ENCODE measurements at places on chromosomes 12 and 14.
A peak's percentile ranks its signal among the peaks of the same experiment; 100 is the strongest.

GRCh38 chr12:2136901-2137300, 84.1 kb downstream of the CACNA1C start:
- DNase-seq: no peak

DNA sequence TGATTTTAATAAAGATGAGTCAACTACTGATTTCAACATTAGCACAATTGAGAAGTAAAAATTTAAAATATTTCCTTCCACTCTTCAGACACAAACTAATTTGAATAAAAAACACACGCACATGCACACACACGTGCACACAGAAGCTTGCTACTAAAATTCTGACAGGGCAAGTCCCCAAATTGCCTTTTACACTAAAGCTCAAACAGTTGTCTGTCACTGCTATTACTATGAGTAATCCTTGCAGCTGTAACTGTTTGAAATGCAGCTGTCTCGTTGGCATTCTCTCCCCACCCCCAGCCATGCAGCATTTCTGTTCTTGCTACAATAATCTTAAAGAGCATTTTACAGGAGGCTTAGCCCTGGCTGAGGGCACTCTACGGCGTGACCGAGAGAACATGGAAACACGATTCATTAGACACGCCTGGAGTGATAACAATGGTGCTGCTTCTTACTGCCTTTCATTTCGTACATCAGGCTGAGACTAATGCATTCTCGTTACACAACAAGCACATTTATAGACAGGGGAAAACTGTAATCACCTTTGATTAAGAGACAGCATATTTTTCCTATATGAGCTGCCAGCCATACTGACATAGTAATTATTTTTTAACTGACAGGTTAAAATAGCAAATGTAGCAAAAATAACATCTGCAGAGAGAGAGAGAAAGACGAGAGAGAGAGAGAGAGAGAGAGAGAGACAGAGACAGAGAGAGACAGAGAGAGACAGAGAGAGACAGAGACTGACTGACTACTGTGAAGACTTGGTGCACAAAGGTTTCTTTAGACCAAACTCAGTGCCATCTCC, 153.8 kb downstream of the MED13L start:
- DNase-seq: peak; percentile 77

DNA sequence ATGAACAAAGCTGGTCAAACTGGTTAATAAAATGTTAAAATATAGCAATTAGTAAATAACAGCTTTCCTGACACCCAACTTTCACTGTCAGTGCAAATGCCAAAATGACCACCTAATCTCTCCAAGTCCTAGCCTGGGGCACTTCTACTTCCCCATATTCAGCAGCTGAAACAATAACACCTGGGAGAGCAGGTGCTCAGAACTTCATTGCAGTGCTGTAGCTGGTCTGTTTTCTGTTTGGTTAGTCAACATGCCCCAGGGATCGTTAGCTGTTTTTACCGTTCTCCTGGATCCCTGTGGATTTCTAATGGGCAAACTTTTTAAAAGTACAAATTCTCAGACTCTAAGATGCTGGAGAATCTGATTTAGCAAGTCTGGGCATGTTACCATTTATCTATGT, 759.7 kb downstream of the GALC start:
- DNase-seq: no peak

DNA sequence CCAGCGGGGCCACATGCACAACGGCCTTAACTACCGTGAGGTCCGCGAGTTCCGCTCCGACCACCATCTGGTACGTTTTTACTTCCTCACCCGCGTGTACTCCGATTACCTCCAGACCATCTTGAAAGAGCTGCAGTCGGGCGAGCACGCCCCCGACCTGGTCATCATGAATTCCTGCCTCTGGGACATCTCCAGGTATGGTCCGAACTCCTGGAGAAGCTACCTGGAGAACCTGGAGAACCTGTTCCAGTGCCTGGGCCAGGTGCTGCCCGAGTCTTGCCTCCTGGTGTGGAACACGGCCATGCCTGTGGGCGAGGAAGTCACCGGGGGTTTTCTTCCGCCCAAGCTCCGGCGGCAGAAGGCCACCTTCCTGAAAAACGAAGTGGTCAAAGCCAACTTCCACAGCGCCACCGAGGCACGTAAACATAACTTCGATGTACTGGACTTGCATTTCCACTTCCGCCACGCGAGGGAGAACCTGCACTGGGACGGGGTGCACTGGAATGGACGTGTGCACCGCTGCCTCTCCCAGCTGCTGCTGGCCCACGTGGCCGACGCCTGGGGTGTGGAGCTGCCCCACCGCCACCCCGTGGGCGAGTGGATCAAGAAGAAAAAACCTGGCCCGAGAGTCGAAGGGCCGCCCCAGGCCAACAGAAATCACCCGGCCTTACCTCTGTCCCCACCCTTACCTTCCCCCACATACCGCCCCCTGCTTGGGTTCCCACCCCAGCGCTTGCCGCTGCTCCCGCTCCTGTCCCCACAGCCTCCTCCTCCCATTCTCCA, 155.7 kb upstream of the AMIGO2 start:
- no peak for DNase-seq

GRCh38 chr12:26406391-26406790, 211.0 kb downstream of the SSPN start:
- DNase-seq: no peak

DNA sequence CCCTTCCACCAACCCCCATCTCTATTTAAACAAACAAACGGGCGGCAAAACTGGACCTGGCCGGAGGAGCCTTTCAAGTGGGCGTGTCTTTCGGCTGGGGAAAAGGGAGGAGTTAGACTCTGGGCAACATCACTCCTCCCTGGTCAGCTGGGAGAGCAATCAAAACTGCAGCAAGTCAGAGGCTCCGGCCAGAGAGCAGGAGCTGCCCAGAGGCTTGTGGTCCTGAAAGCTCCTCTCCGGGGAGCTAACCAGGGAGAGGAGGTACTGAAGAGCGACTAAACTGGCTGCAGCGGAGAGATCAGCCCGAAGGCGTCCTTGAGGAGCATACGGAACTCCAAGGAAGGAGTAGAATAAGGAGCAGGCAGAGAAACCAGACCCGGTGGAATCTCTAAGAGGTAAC, at the start of gene NEUROD4:
NEUROD4 (plus strand) TSS at position 191 of the 400 bp plus-strand sequence. CDS start 6,466 bp downstream, outside the sequence.
- DNase-seq: peak; percentile 71

DNA sequence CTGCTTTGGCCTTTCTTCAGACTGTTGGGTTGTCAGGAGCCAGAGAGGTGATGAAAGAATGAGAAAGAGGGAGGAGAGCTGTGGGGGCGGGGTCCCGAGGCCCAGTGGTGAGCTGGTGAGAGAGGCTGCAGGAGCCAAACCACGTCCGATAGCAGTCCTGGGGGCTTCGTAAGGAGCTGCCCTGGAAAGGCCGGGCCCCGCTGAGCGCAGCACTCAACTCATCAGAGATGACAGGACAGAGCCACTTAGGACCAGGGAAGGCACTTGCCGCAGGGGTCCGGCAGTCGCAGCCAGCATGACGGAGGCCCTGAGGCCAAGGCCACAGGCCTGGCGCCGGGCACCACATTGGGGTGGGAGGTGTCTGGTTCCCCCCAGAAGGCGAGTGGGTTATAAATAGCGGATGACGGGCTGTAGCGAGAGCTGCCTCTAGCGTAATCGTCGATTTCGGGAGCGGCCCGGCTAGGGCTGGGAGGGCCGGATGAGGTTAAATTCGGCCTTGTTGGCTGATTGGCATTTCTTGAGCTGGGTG, 179.0 kb downstream of the TSPAN9 start:
- no peak for DNase-seq

- DNase-seq: no peak
Observed at GRCh38 chr14:101815994-101816393, 54.5 kb downstream of the PPP2R5C start.

DNA sequence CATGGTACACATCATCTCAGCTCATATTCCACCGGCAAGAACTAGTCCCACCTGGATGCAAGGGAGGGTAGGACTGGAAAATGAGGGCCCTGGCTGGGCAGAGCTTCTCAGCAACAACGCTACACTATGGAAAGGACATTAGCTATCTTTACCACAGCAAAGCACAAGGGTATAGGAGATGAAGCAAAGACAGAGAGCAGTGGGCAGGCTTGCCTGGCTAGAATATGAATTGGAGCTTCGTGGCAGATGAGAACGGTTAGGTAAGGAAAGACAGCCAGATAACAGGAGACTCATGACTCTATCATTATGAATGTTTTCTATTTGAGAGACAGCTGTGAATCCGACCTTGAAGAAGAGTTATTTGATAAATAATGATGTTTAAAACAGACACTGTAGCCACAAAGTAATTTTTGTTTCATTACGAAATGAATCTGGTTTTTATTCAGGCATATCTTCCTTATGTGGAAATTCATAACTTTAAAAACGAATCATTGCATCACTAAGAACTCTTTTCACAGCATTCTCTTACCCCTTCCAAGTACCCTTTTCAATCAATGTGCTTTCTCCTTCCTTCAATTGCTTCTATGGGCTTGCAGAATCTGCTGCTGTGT, 59.1 kb upstream of the PCED1B start:
- no peak for DNase-seq

- peak; percentile 87 for DNase-seq
Observed at GRCh38 chr12:69648476-69648875, 37.8 kb upstream of the LRRC10 start.

DNA sequence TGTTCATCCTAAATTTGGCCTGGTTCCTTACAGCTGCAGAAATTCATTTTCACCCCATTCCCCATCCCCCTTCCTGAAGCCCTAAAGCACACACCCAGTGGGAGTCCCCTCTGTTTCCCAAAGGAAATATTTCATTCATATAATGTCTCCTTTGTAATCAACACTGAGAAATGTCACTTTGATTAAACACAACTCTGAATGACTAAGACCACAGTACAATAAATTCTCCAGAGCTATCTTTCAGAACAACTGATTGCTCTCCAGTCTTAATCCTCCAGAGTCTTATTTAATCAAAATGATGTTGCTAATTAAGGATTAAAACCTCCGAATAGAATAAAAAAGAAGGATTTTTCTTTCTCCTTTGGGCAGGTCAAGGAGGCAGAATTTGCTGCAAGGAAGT, 6.4 kb downstream of the SLC15A5 start:
- DNase-seq: no peak

DNA sequence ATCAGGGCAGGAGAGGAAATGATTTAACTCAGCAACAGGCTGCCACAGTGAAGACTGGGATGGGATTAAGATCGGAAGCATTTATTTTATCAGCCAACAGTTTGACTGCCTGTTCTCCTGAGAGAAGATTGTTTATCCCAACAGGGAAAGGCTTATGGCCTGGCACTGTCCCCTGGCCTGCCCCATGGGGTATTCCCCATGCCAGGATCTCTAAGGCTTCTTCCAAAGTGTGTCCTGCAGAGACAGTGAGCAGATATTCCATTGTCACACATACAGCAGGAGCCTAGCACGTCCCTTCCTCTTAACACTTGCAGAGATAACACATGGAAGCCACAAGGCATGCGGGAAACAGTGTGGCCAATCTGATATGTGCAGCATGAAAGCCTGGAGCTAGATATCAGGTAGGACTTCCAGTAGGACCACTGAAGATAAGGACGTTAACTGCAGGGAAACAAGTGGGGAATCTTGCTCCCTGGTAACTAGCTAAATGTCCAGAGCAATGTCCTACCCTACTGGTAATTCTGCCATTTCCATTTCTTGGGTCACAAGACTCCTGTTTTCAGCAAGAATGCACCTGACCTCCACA, 48.2 kb downstream of the IQSEC3 start:
- no peak for DNase-seq

- peak; percentile 12 for DNase-seq
Observed at GRCh38 chr12:50960130-50960529, 7.8 kb downstream of the HIGD1C start.

GRCh38 chr14:63362389-63362819, 43.7 kb upstream of the GPHB5 start:
- no peak for DNase-seq

- no peak for DNase-seq
Observed at GRCh38 chr14:33805593-33805992, 145.3 kb downstream of the EGLN3 start.

- DNase-seq: no peak
Observed at GRCh38 chr12:89690925-89691324, 17.7 kb downstream of the ATP2B1 start.

DNA sequence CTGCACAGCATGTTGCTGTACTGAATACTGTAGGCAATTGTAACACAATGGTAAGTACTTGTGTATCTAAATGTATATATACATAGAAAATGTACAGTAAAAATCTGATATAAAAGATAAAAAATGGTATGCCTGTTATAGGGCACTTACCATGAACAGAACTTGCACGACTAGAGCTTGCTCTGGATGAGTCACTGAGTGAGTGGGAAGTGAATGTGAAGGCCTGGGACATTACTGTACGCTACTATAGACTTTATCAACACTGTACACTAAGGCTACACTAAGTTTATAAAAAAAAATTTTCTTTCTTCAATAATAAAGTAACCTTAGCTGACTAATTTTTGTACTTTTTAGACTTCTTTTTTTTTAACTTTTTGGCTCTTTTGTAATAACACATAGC, 24.2 kb upstream of the NEDD1 start:
- peak; percentile 87 for DNase-seq

- DNase-seq: no peak
Observed at GRCh38 chr14:101859538-101859902, 98.0 kb downstream of the PPP2R5C start.

DNA sequence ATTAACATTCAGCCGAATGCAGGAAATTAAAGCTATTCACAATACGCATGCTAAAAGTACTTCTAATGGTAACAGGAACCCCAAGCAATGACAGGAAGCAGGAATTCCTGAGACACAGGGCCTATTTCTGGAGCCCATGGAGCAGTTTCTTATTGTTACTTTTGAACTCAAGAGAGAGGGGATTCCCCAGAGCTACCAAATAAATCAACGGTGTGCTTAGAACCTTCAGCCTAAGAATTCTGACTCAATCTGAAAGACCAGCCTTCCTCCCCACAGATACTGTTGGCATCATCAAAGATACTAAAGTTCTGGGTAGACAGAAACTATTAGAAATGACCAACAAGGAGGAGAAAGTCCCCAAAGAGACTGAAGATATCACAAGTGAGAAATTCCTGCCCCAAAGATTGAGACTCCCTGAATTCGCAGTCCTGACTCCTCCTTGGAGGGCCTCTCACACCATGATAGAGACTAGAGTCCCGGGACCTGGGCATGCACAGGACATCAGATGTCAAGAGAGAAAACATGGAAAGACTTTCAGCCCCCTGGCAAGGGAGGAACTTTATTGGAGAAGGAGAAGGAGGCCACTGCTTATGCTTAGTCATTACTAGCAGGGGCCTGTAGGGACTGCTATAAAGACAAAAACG, 32.7 kb downstream of the RTRAF start:
- DNase-seq: no peak

GRCh38 chr12:13000925-13001774, 1.1 kb upstream of the HEBP1 start:
- no peak for DNase-seq
